ENCODE measurements at places on chromosomes 2 and 18. TPM values are rescaled to one million over a fixed set of nuclear protein-coding genes. Genes with fewer than 3 reads are reported as not detected.
A peak's percentile ranks its signal among the peaks of the same experiment; 100 is the strongest.

DNA sequence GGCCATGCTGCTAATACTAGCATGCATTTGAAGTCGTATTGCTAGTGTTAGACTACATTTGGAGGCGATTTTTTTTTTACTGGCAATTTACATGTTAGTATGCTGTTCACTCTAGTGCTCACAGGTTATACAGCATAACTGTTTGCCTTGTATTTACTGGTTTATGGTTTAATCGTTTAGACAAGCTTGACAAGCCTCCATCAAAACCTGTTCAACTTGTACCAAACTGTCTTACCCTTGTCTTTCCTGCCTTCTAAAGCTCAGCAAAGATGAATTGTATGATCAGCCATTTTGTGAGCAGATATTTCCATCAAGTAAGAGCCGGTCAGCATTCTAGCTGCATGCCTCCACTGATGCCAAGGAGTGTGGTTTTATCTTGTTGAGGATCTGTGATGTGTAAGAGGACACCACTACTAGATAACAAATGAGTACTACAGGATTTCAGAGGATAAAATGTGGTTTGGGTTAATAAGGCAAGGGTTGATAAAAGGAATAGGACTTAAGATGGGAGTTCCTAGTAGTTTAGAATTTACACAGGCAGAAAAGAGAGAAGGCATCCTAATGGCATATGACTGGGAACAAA, 68.4 kb upstream of the ITM2C start:
- no peak for DNase-seq

DNA sequence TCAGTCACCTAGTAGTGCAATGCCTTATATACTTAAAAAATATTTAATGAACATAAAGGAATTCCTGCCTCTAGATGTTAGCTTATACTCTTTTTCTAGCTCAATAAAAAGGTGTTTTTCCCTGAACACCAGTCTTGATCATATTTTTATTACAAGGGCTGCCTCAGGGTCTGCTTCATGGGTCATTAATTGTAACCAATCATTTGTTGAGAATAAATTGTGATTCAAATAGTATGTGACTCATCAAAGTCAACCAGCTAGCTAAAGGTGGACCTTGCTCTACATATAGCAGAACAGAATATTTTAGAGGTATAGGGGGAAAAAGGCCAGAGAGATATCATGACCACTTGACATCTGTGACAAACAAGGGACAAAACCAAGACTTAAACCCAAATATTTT, 114.0 kb downstream of the PIK3C3 start:
- no peak for DNase-seq

DNA sequence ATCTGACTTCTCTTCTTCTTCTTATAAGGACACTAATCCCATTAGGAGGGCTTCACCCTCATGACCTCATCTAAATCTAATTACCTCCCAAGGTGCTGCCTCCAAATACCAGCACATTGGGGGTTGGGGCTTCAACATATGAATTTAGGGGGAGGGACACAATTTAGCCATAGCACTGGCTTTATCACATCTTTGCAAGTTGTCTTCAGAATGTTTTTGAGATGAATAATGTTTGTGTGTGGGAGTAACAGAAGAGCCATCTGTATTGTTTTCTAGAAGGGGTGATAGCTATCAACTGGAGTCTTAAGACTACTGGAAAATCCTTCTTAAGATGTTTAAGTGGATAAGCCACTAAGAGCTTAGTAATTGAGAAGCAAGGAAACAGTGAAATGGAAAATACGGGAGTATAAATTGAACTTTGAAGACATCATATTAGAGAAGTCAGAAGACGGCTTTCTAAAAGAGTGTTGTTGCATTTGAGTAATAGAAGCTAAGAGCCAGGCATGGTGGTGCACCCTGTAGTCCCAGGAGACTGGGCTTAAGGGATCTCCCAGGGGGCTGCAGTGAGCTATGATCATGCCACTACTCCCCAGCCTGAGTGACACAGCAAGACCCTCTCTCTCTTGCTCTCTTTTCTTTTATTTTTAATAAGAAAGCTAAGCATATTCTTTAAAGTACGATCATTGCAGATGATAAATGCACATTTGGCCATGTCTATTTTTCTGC, 32.6 kb upstream of the B3GNT2 start:
- no peak for DNase-seq

GRCh38 chr18:13918898-13919297, 3.6 kb upstream of the MC2R start:
- DNase-seq: no peak

- no peak for DNase-seq
Measured at GRCh38 chr2:239876271-239876947, 148.7 kb downstream of the NDUFA10 start.

DNA sequence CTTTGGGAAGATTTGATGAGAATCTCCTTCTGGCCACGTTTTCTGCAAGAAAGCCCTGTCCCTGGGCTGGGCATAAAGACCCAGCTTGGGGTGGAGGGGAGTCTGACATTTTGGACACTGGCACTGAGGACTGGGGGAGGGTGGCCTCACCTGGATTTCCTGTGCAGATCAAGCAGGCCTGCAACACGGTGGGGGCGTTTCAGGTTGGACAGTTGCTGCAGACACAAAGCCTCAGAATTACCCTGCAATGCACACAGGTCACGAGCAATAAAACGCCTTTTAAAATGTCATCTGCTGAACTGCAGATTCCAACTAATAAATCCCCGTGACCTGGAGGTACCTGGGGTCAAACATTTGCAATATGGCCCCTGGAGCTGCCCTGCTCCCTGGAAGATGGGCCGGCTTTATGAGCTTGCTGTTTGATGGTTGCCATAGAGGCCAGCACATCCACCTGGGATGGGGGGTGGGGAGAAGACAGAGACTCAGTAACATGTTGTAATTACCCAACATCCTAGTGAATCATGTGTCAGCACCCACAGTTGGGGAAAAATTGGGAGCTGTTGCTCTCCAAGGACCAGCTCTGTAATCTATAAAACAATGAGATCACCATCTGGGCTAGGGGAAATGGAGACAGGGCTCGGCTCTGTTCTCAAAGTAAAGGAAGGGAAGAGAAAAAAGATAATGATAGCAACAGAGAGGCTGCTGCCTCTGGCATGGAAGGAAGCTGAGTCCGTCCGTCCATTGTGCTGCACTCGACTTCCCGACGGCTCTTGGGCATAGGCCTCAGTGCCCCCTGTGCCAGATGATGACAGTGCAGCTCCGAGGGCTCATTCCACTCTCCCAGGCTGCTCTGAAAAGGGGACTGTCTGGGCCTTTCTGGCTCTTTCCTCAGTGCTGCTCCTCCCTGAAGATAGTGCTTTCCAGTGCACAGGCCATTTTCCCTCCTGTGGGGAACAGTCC, 340.3 kb downstream of the CYRIA start:
- no peak for DNase-seq

- DNase-seq: no peak
Measured at GRCh38 chr2:54047091-54047490, 68.3 kb upstream of the ACYP2 start.

GRCh38 chr2:86400321-86400720, 40.9 kb upstream of the KDM3A start:
- no peak for DNase-seq

DNA sequence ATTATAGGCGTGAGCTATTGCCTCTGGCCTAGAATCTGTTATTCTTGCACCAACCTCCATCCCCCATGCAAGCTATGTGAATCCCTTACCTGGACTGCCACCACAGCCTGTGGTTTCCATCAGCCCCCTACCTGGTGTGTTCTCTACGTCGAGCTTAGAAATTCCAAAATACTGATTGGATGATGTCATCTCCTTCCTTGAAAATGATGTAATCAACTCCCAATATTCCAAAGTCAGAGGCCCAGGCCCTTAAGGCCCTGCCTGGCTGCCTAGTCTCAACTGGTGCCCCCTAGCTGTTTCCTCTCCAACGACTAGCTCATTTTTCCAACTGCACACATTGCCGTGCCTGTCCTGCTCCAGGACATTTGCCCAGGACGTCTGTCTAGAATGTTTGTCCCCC, 41.3 kb upstream of the GBX2 start:
- no peak for DNase-seq

DNA sequence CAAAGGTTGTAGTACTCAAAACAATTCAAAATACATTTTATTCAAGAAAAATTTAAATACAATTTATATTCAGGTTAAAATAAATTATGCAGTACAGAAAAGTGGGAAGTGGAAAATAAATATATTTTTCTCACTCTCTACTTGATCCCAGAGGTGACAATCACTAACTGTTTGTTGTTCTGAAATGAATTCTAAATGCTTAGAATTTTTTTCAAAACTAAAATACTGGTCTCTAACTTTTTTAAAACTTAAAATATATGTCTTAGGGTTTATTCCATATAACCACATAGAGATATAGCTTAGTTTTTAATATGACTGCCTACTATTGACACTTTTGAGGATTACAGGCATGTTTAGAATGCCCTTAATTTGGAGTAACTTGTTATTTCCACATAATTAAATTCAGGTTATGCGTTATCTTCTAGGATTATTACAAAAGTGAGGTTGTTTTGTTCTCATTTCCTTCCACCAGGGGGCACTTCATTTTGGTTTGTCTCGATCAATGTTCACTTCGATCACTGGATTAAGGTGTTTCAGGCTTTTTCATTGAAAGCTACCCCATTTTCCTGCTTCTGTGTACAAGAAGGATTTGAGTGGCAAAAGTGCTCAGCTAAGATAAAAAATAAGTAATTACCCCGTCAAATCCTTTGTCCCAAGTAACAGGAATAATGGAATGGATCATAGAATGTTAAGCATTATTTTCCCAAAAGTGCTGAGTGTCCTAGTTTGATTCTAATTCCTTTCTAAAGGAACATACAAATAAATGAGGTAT, 27.1 kb upstream of the TFPI start:
- DNase-seq: peak; percentile 72

- DNase-seq: no peak
Measured at GRCh38 chr2:230669386-230669950, 43.2 kb upstream of the CAB39 start.

GRCh38 chr2:25514043-25514637, 159.2 kb downstream of the DTNB start:
- peak; percentile 30 for DNase-seq

The LRRC30 gene
- not detected for total RNA-seq

The ESPNL gene
- total RNA-seq: 1.1 TPM

The FABP1 gene
- not detected for total RNA-seq

The PXDN gene
- total RNA-seq: 6.2 TPM

The SLC4A5 gene
- total RNA-seq: 4.3 TPM

The DIPK1C gene
- under 0.01 TPM for total RNA-seq
